ENCODE measurements at places on chromosomes 7 and 10.

- no peak for DNase-seq
These were observed 163.2 kb downstream of the EBF3 start for GRCh38 chr10:129800796-129801340.

GRCh38 chr10:123458933-123459332, 207.2 kb upstream of the GPR26 start:
- DNase-seq = no peak

DNA sequence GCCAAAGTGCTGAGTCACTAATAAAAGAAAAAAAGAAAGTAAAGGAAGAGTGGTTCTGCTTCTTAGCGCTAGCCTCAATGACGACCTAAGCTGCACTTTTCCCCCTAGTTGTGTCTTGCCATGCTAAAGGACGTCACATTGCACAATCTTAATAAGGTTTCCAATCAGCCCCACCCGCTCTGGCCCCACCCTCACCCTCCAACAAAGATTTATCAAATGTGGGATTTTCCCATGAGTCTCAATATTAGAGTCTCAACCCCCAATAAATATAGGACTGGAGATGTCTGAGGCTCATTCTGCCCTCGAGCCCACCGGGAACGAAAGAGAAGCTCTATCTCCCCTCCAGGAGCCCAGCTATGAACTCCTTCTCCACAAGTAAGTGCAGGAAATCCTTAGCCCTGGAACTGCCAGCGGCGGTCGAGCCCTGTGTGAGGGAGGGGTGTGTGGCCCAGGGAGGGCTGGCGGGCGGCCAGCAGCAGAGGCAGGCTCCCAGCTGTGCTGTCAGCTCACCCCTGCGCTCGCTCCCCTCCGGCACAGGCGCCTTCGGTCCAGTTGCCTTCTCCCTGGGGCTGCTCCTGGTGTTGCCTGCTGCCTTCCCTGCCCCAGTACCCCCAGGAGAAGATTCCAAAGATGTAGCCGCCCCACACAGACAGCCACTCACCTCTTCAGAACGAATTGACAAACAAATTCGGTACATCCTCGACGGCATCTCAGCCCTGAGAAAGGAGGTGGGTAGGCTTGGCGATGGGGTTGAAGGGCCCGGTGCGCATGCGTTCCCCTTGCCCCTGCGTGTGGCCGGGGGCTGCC, at the start of gene IL6:
TSS of gene IL6 (plus strand) at position 294 of the 807 bp plus-strand sequence. CDS start at position 357, 63 bp downstream.
- DNase-seq = no peak

- no peak for DNase-seq
These were observed 105.5 kb downstream of the HGF start for GRCh38 chr7:81664304-81664703.

DNA sequence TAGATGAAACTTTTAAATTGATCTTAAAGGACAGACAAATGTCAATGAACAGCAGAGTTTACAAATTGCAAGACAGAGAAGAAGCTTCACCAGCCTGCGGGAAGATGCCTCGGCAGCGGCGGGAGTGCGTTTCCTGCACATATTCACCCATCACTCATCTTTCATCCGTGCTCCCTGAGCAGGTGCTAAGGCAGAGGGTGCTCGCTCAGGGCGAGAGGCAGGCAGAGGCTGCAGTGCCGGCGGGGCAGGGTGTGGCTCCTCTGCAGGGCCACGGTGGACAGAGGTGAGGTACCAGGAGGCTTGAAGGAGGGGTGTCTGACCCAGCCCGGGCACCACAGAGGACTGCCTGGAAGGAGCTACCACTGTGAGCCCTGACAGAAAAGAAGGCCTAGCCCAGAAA, 155.2 kb upstream of the PPP2R2D start:
- no peak for DNase-seq

- no peak for DNase-seq
These were observed 95.0 kb downstream of the CABCOCO1 start for GRCh38 chr10:61757525-61758397.

- no peak for DNase-seq
These were observed 4.8 kb downstream of the NHLRC2 start for GRCh38 chr10:113859261-113859660.

DNA sequence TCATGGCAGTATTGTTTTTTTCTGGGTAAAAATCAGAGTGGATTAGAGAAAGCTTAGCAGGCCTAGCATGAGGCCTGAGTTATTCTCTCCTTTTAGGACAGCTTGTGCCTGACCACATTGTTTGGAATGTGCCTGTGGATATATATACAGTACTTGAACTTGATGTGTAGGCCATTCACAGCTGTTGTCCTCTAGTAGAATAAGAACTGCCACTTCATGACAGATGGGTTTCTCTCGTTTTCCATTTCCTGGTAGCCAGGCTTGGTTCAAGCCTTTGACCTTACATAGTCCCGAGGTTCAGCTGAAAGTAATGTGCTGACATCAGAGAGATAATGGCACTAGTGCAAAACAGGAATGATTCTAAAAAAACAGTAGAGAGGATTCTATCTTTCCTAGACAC, 473.9 kb downstream of the AUTS2 start:
- no peak for DNase-seq

GRCh38 chr7:131354390-131354789, 26.7 kb downstream of the MKLN1 start:
- no peak for DNase-seq

DNA sequence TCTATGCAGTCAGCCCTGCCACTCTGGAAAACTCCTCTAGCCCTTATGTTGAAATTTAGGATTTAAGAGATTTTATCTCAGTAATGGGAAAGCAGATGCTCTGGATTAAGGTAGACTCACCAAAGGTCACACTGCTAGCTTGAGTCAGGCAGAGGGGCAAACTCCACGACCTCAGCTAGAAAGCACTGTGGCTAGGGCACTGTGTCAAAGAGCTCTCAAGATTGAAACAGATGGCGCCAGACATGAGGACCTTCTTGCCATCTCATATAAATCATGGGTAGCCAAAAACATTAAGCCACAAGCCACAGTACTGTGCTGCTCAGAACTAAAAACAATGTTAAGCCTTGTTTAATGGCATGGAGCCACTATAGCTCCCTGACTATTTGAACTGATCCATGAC, 188.7 kb downstream of the DNAJC1 start:
- DNase-seq = no peak

- DNase-seq = peak; percentile 3
These were observed 116.4 kb upstream of the NOBOX start for GRCh38 chr7:144519925-144520324.

GRCh38 chr7:34165927-34166550, 260.7 kb downstream of the BMPER start:
- no peak for DNase-seq

DNA sequence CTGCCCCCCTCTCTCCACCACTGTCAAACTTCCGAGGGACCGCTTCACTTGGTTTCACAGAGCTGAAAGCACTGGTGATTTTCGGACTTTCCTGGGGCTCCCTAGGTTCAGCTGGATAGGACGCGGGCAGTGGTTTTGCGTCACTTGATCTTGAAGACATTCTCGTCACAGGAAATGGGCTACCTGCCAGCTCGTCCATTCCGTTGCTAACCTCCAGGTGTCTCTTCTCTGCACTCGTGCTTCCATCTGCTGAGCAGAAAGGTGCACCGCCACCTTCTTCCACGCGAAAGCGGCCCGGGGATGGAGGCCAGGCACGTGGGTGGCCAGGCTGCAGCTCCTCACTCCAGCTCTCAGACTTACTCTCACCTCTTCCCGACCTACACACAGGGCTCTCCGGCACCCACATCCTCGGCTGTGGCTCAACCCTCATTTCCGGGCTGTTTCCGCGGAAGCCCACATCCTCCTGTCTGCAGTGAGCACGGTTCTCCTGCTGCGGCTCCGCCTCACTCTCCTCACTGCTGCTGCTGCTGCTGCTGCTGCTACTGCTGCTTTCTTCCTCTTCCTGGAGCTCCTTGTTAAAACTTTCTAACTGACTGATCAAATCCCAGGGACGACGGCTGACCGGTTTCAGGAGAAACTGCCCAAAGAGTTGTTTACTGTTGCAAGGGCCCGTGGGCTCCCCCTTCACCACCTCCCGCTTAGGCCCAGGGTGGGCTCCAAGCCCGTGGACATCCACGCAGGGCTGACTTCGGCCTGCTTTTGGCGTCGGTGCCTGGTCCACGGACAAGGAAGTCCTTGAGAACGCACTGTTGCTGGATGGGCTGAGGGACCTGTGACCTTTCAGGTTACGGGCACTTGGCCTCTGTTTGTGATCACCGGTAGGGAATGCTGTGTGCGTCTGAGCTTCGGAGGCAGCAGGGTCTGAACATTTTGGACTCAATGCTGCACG, 32.1 kb downstream of the JCAD start:
- DNase-seq = no peak

DNA sequence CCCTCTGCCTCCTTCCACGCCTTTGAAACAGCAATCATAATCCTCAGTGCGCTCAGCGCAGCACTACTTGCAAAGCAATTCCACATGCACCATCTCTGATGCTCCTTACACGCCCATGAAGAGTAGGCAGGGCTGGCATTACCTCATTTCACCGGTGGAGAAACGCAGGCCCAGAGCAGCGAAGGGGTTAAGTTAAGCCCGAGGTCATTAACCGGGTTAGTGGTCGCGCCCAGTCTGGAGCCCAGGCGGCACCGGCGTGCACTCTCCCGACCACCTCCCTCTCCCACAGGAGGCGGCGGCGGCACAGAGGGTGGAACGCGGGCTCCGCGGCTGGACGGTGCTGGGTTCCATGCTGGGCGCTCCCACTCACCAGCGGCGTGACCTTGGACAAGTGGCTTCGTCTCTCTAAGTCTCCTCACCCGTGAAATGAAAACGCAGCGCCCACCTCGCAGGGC, 515 bp downstream of the FASTK start:
- DNase-seq = no peak

- DNase-seq = peak; percentile 16
These were observed 1.8 kb downstream of the INPP5A start for GRCh38 chr10:132539431-132539839.

GRCh38 chr10:102919246-102919959, 1.3 kb downstream of the CNNM2 start:
- no peak for DNase-seq

GRCh38 chr7:120547605-120548004, 274.6 kb downstream of the KCND2 start:
- no peak for DNase-seq

- DNase-seq = no peak
These were observed 78.7 kb downstream of the BEND7 start for GRCh38 chr10:13450069-13450468.

GRCh38 chr10:45368181-45368580, 5.8 kb upstream of the ALOX5 start:
- DNase-seq = no peak

DNA sequence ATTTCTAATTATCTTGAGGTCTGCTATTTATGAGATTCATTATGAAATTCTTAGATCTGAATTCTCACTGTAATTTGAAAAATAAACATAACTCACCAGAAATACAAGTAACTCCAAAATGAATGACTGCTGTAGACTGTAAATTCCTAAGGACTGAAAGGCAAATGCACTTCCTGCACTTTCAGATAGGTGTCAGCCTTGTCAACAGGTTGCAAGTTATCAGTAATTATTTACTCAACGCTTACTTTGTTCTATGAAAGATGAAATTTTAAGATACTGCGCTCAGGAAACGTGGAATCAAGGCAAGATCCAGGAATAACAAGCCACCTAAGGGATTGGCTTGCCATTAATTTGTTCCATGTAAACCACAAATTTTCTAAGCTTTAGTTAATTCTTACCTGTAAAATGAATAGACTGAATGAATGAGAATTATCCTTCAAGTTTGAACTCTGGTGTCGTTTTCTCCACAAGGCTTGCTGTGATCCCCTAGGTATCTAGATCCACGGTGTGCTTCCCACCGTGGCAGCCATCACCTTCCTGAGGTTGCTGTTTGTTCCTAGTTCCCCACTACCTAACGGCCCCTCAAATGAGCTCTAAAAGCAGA, 12.6 kb downstream of the DHX32 start:
- peak; percentile 34 for DNase-seq

GRCh38 chr10:63313066-63313717, 152.6 kb downstream of the JMJD1C start:
- no peak for DNase-seq

- DNase-seq = no peak
These were observed 338.6 kb downstream of the CNTNAP2 start for GRCh38 chr7:146455091-146455655.

- no peak for DNase-seq
These were observed 47.2 kb downstream of the PAX2 start for GRCh38 chr10:100792574-100792973.

DNA sequence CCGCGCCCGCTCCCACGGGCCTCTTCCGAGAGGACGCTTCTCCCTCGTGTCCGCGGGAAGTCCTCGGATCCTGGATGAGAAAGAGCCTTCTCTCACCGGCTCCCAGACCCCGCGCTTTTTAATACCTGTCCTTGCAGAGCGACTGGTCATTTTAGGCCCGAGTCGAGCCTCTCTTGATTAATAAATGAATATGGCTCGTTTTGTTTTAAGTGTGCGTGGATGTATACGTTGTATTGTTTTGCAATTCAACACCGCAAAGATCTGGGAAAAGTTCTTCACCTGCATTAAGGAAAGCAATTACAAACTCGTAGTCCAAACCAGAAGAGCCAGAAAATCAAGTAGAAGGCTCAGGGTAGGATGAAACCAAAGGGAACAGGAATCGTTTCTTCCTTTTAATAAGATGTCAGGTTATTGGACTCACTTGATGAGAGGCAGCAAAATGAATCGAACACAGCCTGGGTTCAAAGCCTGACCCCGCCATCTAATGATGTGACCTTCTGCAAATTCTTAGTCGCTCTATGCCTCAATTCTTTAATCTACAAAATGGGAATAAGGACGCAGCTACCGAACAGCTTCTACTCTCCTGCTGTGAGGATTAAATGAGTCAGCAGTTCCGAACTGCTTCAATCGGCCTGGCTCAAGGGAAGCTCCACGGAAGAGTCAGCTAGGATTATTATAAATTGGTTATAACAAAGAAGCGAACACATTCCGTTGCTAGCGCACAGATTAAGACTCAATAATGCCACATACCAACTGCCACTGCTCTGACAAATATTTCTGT, 277.8 kb upstream of the NEBL start:
- no peak for DNase-seq

DNA sequence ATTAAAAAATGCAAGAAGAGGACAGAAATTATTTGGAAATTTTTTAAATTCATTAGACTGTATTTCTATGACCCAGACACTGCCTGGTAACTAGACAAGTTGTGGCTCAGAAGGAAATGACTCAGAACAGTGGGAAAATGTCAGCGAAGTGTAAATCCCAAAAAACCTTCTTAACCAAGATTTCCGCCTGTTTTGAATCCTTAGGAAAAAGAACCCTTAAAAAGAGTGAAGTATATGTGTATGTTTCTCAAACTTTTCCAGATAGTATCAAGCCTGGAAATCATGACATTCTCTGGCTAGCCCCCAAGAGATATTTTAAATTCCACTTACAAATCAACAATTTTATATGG, 42.7 kb upstream of the PLXNA4 start:
- no peak for DNase-seq

GRCh38 chr10:112835944-112836451, 114.0 kb upstream of the TCF7L2 start:
- DNase-seq = no peak

DNA sequence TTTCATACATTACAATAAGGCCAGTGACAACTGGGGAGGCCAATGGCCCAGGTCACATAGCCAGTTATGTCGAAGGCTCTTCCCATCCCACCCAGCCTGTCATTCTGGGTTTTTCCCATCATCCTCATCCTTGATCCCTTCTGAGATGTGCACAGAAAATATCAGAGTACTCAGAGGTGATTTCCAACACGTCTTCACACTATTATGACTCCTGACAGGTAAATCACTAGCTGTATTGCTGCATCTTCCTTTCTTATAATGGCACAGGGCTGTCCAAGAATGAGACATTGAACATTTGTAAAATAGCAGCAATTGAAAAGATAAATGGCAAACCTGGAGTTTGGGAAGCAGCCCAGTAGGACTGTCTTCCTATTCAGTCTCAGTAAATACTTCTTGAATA, 159.9 kb downstream of the PLXNA4 start:
- DNase-seq = no peak

Measured in hippocampal formation (tissue), 2 donors.